ENCODE measurements at places on chromosomes 11 and 22.
A peak's percentile ranks its signal among the peaks of the same experiment; 100 is the strongest.

GRCh38 chr22:31044262-31044861 lies 36.8 kb upstream of the SMTN start:
- peak; percentile 57 for DNase-seq

DNA sequence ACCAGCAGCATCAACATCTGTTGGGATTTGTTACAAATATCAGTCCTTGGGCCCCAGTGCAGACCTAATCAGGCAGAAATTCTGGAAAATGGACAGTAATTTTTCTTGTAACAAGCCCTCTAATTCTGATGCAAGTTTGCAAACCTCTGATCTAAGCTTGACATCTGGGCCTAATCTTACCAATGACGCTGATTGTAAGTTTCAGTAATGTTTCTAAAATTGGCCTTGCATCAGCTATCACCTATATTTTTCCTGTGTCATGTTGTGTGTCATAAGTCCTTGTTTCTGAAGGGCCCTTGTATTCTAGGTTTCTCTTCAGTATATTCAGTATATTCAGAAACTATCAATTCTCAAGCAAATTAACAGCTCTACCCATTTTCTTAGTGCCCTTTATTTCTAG lies 36.4 kb downstream of the ZNF215 start:
- DNase-seq, result no peak

- DNase-seq, result peak; percentile 54
These were observed 2.3 kb downstream of the RASL10A start for GRCh38 chr22:29313126-29313575.

DNA sequence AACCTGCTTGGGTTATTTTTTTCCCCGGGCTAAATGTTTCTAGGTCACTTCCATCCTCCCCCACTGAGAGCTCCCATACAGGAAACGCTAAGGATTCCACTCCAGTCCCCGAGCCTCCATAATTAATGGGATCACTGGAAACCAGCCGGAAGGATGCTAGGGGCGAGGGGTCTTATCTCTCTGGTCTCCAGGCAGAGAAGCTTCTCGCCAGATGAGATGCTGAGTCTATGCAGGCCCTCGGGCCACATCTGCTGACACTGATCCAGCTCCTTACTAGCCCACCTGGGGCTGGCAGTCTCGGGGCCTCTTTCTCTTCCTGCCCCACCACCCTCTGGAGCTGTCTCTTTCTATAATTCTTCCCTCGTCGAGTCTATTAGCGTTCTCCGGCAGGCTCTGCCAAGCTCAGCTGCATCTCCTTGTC lies 125.9 kb upstream of the SYT13 start:
- no peak for DNase-seq

- DNase-seq, result no peak
These were observed 99.6 kb upstream of the RTL6 start for GRCh38 chr22:44597616-44598015.

DNA sequence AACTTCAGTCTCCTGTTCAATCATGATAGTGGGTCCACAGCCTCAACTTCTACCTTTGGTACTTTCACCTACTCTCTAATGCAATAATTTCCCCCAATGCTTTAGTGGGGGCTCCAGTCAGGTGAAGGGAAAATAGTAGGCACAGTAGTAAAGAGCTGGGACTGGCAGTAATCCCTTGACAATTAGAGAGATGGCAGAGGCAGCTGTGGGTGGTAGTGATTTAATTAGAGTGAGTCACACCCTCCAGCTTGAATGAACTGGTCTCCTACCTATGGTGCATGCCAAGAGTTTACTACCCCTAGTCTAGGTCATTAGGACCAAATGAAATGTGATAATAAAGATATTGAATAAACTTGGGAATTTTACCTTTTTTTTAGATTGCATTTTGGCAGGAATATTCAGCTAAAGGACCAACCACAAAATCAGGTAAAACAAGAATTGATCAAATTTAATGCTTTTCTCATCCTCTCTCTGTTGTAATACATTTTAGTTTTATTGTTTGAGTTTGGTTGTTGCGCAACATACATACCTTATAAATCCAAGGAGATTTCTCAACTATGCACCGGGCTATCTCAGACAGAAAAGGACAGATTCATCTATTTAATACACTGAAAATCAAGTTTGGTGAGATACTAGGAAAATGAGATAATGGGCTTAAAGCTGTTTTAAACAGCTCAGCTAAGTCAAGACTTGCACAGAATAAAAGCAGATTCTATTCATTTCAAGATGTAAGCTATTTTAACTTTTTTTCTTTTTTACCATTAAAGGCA lies 9.0 kb downstream of the PRRG4 start:
- DNase-seq, result no peak

All from right lobe of liver (tissue), 6 donors.